NT2/D1 (cell line): ENCODE measurements at places on chromosomes 13 and 19.

- DNase-seq = no peak
Measured at GRCh38 chr13:30593001-30593400, 24.7 kb upstream of the USPL1 start.

DNA sequence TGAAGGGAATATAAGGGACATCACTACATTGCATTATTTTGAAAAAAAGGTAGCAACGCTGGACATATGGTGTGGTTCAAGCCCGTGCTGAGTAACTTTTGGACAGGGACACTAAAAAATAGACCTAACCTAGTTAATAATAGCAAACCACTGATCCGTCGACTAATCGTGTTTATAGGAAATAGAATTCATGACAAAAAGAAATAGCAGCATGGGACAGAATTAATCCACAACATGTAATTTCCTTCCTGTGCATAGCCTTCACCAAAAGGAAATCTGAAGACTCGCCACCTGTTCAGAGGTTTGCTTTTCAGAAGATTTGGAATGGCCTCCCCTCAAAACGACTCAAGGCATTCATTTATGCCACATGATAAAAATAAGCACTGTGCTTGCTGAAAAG is 128.7 kb downstream of the FGF14 start:
- no peak for DNase-seq

DNA sequence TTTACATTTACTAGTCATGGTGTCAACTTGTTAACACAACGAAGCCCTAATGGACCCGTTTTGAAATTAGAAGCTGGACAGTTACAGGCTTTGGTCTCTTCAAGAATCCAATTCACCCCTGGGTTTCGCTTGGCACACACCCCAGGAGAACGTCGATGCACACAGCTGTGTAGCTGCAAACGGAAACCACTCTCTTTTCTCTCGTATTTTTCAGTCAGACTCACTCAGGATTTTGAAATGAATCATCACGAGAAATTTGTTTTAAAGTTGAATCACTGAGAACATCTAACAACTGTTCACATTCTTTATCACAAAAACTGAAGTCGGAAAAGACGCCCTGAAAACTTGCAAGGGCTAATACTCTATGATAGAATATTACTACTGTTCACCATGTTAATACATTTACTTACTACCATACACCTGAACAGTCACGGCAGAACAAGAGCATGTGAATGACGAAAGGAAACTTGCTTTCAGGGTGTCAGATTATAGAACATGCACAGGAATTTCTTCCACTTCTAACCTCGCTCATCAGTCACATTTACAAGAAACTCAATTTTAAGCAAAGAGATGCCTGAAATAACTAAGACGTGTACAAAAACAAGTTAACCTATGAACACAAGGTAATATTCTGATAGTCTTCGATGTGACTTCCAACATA is 4.7 kb downstream of the PNMA8A start:
- no peak for DNase-seq

DNA sequence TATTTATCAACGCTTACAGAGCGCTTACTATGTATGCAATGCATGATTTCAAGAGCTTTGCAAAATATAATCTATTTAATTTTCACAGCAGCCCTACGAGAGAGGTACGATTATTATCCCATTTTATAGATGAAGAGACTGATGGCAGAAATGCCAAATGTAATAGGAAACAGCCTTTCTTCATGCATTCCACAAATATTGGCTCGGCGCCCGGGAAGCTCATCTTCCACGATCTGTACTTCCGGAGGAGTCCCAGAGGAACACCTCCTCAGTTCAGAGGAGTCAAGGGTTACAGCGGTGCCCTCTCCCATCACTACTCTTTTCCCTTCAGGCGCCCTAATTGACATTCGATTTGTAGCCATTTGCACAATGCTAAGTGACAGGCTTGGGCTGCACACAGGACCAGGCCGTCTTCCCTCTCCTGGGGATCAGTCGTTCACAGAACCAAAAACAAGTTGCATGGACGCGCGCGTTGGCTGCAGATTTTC is 1.1 kb upstream of the ARHGAP35 start:
- DNase-seq = no peak

DNA sequence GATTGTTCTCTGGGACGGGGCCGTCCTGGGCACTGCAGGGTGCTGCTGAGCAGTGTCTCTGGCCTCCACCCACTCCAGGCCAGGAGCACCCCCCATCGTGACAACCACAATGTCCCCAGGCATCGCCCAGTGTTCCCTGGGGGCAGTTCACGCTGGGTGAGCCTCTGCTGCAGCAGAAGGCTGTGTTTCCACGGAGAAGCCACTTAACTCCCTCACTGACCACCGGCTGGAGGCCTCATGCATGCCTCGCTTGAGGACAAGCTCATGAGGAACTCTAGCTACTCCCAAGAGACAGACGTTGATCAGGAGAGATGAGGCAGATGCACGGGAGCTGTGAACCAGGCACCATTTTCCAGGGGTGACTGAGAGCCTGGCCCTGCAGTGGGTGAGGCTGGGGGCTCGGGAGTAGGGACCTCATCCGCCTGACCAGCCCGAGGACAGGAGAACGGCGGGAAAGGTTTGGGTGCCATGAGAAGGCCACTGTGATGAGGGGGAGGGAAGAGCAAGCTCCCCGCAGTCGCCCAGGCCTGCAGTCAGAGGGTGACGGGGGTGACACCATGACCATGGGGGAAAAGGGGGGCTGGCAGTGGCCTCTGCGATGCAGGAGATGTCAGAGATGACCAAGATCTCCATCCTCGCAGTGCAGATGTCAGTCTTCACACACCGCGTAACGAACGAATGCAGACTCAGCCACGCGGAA is 5.1 kb downstream of the SLC39A3 start:
- no peak for DNase-seq

- no peak for DNase-seq
Measured at GRCh38 chr19:43779820-43780219, 953 bp downstream of the KCNN4 start.

GRCh38 chr13:59094181-59094580 is 1069.5 kb downstream of the DIAPH3 start:
- no peak for DNase-seq

DNA sequence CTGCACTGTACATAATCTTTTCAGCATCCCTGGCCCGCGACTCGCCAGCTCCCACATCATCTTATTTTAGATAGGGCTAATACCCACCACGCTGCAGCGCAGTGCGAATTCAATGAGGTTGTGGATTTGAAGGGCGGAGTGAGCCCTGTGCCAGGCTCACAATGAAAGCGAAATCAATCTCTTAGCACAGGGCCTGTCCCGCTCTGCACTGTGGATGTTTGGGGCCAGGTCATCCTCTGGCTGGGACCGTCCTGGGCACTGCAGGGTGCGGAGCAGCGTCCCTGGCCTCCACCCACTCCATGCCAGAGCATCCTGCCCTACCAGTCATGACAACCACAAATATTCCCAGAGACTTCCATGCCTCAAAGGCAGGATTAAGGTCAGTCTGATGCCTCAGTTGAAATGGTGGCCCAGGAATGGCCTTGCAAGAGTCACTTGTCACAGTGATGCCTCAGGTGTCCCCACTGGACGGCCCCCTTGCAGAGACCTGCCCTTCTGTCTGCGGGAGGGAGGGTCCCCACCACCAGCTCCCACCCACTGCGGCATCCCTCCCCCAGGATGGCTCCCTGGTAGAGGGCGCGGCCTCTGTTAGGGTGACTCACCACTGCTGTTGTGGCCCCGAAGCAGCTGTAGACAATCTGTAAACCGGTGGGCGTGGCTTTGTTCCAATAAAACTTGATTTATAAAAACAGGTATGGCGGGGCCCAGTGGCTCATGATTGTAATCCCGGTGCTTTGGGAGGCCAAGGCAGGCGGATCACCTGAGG is 5.6 kb downstream of the UHRF1 start:
- DNase-seq = no peak

GRCh38 chr13:51588406-51588949 is 4.2 kb downstream of the WDFY2 start:
- no peak for DNase-seq

- no peak for DNase-seq
Measured at GRCh38 chr13:60990032-60990733, 425.5 kb downstream of the PCDH20 start.
